ENCODE measurements at places on chromosomes 3 and 15. TPM values are rescaled to one million over a fixed set of nuclear protein-coding genes. Genes with fewer than 3 reads are reported as not detected.

GRCh38 chr3:154135511-154136173, 14.5 kb downstream of the ARHGEF26 start:
- DNase-seq: no peak

- DNase-seq: no peak
These were observed 38.6 kb upstream of the DGKG start for GRCh38 chr3:186400662-186401061.

- no peak for DNase-seq
These were observed 11.3 kb upstream of the TM4SF1 start for GRCh38 chr3:149388531-149389417.

- no peak for DNase-seq
These were observed 287.4 kb upstream of the LYSMD4 start for GRCh38 chr15:100020614-100021013.

GRCh38 chr3:144831955-144832716, 860.5 kb downstream of the DIPK2A start:
- DNase-seq: no peak

GRCh38 chr3:159045279-159045885, 243.5 kb downstream of the MFSD1 start:
- no peak for DNase-seq

- no peak for DNase-seq
These were observed 68.6 kb downstream of the FILIP1L start for GRCh38 chr3:100045696-100046095.

- no peak for DNase-seq
These were observed 87.5 kb downstream of the ADAMTS17 start for GRCh38 chr15:100254285-100254684.

GRCh38 chr15:51924156-51925068, 47.2 kb downstream of the LEO1 start:
- DNase-seq: no peak

GRCh38 chr3:117128872-117129271, 419.3 kb downstream of the TUSC7 start:
- no peak for DNase-seq

DNA sequence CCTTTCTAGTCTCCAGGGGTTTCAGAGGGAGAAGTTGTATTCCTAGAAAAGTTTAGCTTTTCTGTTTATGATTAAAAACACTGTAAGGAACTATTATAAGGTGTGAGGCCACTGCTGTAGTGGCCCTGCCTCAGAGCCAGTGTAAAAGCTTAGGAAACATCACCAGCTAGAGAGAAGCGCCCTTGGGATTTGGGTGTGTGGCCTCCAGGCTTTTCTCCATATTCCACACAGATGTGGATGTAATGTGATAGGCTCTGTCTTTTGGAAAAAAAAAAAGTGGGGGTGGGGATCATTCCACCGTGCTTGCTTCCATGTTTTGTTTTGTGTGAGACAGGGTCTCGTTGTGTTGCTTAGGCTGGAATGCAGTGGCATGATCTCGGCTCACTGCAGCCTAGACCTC, 13.9 kb downstream of the SEC61A1 start:
- DNase-seq: no peak

DNA sequence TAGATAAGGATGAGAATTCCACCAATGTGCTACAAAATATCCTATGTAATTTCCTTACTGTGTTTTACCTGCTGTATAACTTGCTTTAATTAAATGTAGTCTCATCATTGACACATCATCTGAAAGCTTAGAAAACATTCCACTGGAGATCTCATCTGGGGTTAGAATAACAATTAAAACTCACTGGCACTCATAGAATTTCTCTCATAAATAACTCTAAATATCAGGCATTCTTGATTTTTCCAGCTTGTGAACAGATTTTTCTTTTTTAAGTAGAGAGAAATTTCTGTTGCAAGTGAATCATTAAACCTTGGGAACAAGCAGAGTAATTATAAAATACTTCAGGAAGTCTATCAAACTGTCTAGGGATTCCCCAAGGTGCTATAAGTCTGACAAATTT, 843.8 kb downstream of the NAALADL2 start:
- DNase-seq: no peak

GRCh38 chr3:170360916-170361315, 3.4 kb downstream of the SKIL start:
- DNase-seq: no peak

- DNase-seq: no peak
These were observed 3.6 kb upstream of the GNB4 start for GRCh38 chr3:179454887-179455286.

- no peak for DNase-seq
These were observed 28.9 kb downstream of the OSBPL10 start for GRCh38 chr3:31952205-31952604.

- DNase-seq: no peak
These were observed 29.0 kb upstream of the TBC1D5 start for GRCh38 chr3:17771177-17772017.

- no peak for DNase-seq
These were observed 345.3 kb upstream of the POU1F1 start for GRCh38 chr3:87621667-87622066.

DNA sequence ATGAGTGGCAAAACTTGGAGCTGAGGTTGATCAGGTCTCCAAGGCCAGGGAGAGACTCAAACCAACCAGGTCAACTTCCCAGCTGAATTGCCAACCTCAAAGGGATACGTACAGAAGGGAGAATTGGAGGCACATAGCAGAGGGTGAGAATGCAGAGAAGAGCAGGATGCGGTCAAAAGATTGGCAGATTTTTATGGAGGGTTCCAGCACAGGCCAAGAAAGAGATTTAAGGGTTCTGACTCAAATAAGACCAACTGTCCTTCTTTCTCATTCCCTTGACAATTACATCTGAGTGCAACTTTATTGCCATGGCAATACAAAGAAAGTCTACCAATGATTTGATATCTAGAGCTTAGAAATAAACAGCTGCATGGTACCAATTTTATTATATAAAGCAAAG, 33.2 kb downstream of the SCG5 start:
- no peak for DNase-seq

MGA gene
- 43.6 TPM for total RNA-seq

LDHAL6B gene
- total RNA-seq: not detected

GADL1 gene
- not detected for total RNA-seq

HGD gene
- total RNA-seq: 0.59 TPM

ITGA11 gene
- total RNA-seq: 0.28 TPM
